Calu3 (cell line): ENCODE measurements at places on chromosomes 4 and X. TPM values are rescaled to one million over a fixed set of nuclear protein-coding genes. Genes with fewer than 3 reads are reported as not detected.

MAOB gene
- 45.0 and 56.8 TPM in 2 replicates for total RNA-seq

DNA sequence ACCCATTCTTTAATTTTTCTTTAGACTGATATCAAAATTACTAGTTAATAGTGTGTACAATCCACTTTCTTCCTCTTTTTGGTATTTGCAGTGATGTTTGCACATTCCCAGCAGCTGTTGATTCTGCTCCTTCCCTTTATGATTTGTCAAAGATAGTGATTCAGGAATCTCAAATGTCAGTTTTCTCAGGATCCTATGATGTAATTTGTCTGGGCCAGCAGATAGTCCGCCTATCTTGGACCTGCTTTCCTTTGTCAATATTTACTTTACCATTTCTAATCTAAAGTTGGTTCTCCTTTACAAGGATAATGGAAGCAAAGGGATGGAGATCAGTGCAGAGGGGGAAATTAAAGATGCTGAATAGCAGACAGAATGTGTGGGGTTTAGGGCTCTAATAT is 122.1 kb downstream of the REELD1 start:
- H3K4me3 ChIP-seq = no peak overlapping the region
- H3K4me1 ChIP-seq = peaks cover 13% of the 10 kb centered on the region
- DNase-seq = no peak
- peak overlapping the region; percentile 66 for H3K27ac ChIP-seq
- no peaks in the 10 kb centered on the region for H3K36me3 ChIP-seq

DNA sequence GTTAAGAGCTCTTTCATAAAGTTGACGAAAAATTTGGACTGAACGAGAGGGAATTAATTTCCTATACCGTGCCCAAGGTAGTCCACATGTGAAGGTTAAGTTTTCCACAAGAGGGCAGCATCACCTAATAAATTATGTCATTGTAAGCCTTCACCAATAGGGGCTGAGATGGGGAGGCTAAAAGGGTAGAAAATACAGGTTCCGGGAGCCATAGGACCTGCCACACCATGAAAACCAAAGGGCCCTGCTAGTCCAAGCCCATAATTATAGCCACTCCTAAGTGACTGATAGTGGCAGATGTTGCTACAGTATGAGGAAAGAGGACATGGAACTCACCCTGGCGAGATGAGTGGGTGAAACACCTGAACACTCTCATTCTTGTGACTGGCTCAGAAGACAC is 122.2 kb downstream of the SHROOM4 start:
- peak; percentile 39 for DNase-seq
- peaks cover under 1% of the 10 kb centered on the region for H3K4me1 ChIP-seq
- no peaks in the 10 kb centered on the region for H3K27me3 ChIP-seq
- no peak overlapping the region for H3K27ac ChIP-seq
- H3K4me3 ChIP-seq = no peak overlapping the region
- H3K36me3 ChIP-seq = no peaks in the 10 kb centered on the region

DNA sequence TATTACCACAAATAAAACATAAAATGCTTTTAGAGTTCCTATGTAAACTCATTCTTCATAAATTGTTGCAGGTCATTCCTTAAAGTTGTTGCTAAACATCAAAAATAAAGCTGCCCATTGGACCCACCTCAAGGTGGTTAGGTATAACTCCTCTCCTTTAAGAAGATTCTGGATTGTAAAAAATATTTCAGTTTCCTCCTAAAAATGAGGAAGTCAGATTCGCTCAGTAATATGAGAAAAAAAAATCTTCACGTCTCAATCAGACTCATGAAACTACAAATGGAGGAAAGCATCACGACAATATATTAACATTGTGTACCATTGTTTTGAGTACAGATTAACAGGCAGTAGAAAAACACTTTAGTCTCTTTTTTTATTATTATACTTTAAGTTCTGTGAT is 105.9 kb downstream of the DDX60 start:
- H3K4me1 ChIP-seq = peaks cover 5% of the 10 kb centered on the region
- no peak overlapping the region for H3K4me3 ChIP-seq
- no peaks in the 10 kb centered on the region for H3K36me3 ChIP-seq
- H3K27ac ChIP-seq = no peak overlapping the region

DNA sequence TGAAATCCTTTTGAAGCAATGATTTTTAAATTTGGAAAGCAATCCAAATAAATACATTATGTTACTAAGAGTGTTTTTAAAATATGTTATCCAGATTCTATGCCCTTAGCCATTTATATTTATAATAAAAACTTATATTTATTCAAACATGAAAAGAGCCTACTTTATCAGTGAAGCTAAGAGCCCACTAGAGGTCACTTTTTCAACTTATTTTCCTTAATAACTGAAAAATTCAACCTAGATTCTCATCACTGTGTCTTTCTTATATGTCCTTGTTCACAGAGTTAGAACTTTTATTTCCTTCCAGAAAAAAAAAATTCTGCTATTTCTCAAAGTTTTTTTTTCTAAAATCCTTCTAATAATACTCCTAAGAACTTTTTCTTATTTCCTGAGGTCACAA is 23.9 kb downstream of the PRDM8 start:
- H3K4me3 ChIP-seq = no peak overlapping the region
- no peaks in the 10 kb centered on the region for H3K4me1 ChIP-seq
- no peak overlapping the region for H3K27ac ChIP-seq
- no peaks in the 10 kb centered on the region for H3K36me3 ChIP-seq
- DNase-seq = no peak

DNA sequence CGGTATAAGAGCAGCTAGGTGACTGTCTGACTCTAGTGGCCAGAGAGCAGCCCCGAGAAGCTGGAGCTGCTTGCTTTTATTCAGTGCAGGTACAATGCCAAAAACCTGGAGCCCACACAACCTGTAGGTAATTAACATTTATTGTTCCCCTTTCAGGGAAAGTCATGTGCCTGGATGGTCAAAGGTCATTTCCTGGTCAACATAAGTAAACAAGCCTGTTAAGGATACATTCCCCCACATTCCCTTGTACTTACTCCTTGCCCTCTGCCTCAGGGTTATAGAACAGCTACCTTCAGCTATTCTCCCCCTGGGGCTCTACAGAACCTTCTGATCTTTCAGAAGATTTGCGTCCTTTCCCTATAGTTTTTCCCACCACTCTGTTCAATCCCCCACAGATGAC is 253.4 kb downstream of the TMA16 start:
- H3K4me3 ChIP-seq = no peak overlapping the region
- no peaks in the 10 kb centered on the region for H3K27me3 ChIP-seq
- DNase-seq = no peak
- H3K36me3 ChIP-seq = no peaks in the 10 kb centered on the region

GPR101 gene
- total RNA-seq = not detected in 2 replicates

DNA sequence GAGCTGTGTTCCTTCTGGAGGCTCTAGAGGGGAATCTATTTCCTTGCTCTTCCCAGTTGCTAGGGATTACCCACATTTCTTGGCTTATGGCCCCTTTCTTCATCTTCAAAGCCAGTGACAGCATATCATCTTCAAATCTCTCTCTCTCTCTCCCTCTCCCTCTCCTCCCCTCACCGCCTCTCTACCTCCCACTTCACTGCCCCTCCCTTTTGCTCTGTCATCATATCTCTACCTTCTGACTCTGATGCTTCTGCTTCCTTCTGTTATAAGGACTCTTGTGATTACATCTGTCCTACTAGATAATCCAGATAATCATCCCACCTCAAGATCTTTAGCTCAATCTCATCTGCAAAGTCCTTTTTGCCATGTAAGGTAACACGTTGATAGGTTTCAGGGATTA is 93.1 kb upstream of the TEX13D start:
- peaks cover 78% of the 10 kb centered on the region for H3K27me3 ChIP-seq
- no peak overlapping the region for H3K4me3 ChIP-seq
- no peak overlapping the region for H3K27ac ChIP-seq
- H3K4me1 ChIP-seq = no peaks in the 10 kb centered on the region

OTC gene
- not detected in 2 replicates for total RNA-seq
